Stromal cell of bone marrow (primary cell): ENCODE measurements at places on chromosomes 6 and 20.

DNA sequence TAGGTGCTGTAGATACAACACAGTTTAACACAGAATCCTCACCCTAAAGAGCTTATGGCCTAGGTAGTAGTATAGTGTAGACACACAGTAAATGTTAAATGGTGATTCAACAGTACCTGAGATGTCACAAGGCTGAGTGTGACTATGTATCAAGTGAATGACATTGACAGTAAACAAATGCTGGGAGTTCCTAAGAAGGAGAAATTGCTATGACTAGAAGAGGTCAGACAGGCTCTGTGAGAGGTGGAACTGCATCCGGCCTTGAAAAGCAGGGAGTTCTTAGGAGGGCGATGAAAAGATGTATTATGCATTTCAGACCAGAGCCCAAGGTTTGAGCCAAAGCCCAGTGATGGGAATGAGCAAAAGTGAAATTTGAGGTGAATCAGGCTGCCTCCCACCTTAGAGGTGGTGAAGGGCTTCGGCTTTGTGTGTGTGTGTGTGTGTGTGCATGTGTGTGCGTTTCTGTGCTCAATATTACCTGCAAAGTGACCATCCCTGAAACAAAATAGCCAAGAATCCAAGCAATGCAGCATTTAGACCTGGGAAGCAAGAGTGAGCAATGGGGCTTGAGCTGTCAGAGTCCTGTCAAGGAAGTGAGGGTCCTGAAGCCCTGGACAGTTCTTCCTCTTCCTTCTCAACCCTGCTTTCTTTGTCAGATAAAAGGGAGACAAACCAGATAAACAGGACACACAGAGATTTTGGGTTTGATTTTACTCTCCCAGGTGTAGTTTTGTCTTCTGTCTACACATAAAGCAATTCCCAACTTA lies 32.3 kb upstream of the CITED2 start:
- no peak for DNase-seq

- DNase-seq, result no peak
Observed at GRCh38 chr6:29130644-29131043, 22.8 kb downstream of the OR2J3 start.

GRCh38 chr20:20371083-20371482 lies 3.2 kb downstream of the INSM1 start:
- no peak for DNase-seq

DNA sequence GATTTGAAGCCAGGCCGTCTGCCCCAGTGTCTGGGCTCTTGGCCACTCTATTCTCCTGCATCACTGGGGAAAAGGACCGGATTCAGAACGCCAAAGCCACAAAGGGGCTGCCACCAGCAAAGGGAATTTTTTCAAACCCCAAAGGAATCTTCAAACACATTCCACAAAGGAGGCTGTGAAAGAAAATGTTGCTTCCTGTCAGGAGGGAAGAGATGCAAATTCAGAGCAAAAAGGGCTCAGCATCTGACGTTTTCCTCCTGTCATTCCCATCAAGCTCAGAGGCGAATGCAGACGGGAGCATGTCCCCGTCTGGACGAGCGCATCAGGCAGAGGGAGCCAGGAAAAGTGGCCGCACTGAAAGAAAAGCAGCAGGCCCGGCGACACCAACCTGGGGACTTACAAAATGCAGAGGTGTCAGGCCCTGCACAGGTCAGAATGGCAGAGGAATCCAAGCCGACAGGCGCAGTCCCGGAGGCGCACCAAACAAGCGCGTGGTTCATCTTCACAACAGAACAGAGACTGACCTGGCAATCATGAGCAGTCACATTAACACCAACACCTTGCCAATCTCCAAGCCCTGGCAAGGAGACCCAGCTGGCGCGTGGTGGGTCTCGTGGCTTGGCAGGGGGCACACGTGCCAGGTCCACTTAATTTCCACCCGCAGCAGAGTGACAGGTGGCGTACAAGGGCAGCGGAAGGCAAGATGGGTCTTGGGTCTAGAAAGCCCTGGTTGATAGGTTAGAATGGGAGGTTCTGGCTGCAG lies 62.8 kb downstream of the GRM4 start:
- no peak for DNase-seq

GRCh38 chr20:21509079-21509596 lies 4.7 kb downstream of the NKX2-2 start:
- DNase-seq, result no peak

DNA sequence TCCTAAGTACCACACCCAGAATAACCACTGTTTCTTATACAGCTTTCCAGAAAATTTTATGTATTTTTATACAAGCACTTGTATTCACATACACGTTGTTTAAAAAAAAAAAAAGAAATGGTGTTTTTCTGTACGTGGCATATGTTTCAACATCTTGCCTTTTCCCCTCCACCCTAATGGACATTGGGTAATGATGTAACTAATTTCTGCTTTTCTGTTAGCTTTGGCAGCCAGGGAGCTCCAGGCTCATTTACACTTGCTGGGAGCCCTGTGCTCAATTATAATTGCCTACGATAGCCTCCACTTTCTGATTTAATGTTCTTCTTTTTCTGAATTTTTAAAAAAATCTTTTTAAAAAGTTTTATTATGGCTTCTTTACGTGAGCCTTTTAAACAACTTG lies 352.4 kb downstream of the UTRN start:
- DNase-seq, result no peak

GRCh38 chr6:105898286-105898685 lies 187.8 kb upstream of the PRDM1 start:
- no peak for DNase-seq

- DNase-seq, result no peak
Observed at GRCh38 chr6:71527886-71528285, 239.3 kb downstream of the OGFRL1 start.
